ENCODE measurements at places on chromosomes 2 and 18.

- DNase-seq, result no peak
Observed at GRCh38 chr18:23756590-23757436, 67.6 kb downstream of the LAMA3 start.

DNA sequence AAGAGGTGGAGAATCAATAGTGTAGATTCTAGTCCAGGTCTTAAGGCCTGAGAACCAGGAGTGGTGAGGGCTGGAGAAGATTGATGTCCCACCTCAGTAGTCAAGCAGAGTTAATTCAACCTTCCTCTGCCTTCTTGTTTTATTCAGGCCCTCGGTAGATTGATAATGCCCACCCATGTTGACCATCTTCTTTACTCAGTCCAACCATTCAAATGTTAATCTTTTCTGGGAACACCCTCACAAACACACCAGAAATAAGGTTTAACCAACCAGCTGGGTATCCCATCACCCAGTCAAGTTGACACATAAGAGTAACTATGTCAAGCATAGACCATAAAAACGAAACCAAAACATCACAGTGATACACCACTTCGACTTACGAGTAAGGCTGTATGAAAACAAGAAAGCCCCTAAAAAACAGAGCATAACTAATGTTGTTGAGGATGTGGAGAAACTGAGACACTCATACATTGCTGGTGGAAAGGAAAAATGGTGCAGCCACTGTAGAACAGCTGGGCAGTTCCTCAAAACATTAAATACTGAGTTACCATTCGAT is 57.5 kb downstream of the SLC35F5 start:
- no peak for DNase-seq

DNA sequence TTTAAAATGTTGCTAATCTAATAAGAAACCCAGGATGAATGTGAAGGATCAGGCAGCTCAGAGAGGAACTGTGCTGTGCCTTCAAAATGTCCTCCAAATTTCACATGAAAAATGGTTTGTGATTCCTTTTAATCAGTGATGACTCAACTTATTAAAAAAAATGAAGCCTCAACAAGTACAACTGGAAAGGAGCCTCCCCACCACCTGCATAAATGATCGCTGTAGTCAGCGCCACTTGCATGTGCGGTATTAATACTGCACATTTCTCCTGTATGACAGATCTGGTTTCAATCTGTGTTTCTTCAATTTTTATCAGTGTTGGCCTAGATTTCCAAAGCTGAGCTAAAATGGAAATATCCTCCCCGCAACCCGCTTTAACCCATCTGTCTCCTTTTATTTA is 115.0 kb upstream of the TMEM200C start:
- DNase-seq, result no peak

GRCh38 chr2:7738596-7738995 is 821.4 kb downstream of the RNF144A start:
- no peak for DNase-seq

DNA sequence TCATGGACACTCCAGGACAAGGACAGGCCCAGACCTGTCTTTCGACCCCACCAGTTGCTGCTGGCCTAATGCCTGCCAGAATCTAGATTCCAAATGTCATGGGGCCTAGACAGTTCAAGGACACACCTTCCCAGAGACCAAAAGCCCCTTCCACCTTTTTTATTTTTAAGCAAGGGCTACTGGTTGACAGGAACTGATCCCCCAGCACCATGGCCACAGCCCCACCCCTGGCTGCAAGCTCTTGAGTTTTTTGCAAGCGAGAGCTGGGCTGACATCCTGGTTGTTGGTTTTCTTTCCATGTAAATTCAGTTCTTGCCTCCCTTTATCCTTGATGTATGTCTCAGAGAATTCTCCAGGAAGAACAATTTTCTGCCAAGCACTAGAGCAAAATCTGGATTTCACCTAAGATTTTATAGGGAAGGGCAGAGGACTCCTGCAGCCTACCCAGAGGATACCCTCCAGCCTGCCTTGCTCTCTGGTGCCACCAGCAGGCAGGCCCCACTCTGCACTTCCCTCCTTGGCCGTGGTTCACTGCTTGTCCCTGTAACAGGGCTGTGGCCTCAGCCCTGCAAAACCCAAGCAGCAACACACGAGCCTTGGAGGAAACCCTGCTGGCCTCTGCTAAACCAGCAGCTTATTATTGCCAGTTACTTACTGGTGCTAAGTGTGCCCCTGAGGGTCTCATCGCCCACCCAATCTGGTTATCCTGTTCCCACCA is 97.7 kb downstream of the TWIST2 start:
- no peak for DNase-seq

DNA sequence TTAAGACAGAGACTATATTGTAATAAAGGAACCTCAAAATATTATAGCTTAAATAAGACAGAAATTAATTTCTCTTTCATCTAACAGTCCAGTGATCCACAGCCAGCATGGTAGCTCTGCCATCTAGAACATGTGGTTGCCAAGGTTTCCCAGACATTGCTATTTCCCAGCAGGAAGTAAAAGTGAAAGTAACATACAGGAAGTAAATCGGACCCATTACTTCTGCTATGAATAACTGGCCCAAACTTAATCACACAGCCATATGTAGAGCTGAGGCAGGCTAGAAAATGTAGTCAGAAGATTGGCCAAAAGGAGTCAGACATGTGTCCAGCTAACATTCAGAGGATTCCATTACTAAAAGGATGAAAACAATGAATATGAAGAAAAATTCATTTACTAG is 71.0 kb downstream of the NOL4 start:
- no peak for DNase-seq

DNA sequence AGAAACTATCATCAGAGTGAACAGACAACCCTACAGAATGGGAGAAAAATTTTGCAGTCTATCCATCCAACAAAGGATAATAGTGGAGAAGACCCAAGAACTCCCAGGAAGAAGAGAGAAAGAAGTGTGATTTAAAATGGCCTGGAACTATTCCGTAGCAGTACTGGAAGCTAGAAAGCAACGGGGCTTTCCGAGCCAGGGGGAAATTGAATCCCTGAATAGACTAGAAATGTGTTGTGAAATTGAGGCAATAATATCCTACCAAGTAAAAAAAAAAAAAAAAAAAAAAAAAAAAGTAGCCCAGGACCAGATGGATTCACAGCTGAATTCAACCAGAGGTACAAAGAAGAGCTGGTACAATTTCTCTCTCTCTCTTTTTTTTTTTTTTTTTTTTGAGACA is 69.3 kb downstream of the FARP2 start:
- no peak for DNase-seq

GRCh38 chr18:51154431-51155063 is 42.9 kb downstream of the MEX3C start:
- DNase-seq, result no peak

- DNase-seq, result no peak
Observed at GRCh38 chr2:201939453-201939941, 94.2 kb upstream of the FZD7 start.

- DNase-seq, result no peak
Observed at GRCh38 chr2:121288454-121289231, 3.6 kb upstream of the TFCP2L1 start.

- DNase-seq, result no peak
Observed at GRCh38 chr2:156405586-156405985, 30.6 kb upstream of the GPD2 start.

- no peak for DNase-seq
Observed at GRCh38 chr2:72985891-72986683, 68.8 kb downstream of the EMX1 start.

GRCh38 chr2:86249176-86249575 is 49.9 kb downstream of the MRPL35 start:
- no peak for DNase-seq

- no peak for DNase-seq
Observed at GRCh38 chr2:170176212-170176611, 1.7 kb upstream of the MYO3B start.

DNA sequence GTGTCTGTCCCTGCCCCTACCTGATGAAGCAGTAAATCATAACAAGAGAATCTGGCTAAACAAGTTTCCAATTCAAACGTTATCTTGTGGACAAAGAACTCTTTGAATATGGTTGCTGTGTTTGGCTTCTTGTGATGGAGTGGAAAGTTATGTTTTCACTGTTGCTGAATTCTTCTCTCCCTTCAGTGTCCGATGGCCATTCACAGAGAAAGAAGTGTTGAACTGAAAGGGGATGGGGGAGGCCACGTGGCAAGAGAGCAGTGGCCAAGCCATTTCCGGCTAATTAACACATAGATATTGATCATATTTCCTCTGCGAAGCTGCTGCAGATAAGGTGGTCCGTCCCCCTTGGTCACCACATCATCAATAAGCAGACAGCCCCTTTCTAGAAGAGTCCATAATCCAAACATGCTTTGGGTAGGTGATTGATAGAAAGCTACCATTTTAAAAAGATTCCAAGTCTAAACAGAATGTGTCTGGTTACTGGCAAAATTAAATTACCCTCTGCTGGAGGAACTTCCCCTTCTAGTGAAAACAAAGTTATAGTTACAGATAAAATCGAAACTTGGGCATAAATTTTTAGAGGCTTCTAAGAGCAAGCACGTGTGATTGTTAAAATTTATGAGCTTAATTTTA is 36.9 kb upstream of the FZD7 start:
- DNase-seq, result no peak

DNA sequence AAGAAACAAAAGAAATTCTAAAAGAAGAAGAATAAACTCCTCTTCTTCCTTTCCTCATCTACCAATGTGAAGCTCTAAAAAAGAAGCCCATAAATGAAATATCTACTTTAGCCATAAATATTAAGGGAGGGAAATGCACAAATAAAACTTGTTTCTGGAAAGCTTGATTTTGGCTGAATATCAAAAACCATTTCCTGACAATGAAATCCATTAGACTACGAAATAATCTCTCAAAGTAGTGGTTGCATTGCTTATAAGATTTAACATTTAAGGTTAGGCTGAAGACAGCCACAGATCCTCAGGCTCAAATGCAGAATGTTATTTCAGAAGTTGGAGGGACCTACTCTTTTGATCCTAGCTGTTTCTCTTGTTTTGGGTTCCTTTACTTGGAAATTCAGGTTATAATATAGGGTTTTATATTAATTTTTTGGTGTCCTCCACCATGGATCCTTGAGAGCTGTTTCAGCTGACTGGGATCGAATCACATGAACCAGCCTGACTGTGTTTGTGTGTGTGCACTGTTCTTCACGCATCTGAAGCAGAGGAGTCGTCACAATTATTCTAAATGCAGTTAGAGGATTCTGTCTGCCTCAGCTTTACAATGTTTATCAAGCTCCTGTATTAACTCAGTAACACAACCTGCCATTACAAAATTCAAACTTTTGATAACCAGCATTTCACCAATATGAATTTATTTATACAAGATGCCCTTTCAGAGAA is 474.8 kb downstream of the ARHGAP15 start:
- DNase-seq, result no peak

DNA sequence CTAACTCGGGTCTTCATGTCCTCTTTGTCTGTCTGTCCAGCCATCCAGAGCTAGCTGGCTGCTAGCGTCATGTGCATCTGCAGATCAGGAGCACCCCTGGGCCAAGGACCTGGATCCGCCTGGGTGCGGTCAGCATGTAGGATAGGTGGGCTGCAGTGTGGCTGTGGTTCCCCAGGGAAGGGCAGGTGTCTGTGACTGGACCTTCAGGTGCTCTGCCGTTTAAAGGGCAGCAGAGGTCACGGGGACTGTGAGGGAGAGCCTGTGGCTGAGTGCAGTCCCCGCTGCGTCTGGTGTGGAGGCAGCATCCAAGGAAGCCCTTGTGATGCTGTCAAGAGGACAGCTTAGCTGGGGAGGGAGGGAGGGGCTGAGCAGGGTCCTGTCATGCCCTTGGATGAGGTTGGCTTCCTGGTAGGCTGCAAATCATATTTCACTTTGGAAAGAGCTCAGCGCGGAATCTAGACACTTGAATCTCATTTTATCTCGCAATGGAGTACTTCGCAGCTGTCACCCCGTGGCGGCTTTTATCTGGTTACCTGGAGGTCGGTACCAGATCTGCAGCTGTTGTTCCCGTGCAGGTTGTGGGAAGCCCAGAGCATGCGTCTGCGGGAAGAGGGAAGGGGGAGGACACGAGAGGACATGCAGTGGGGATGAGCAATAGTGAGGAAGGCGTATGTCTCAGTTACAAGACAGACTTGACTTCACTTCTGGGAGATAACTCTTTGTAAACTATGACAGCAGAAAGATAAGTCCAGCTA is 5.9 kb upstream of the RALB start:
- no peak for DNase-seq

- no peak for DNase-seq
Observed at GRCh38 chr2:46308081-46308480, 10.9 kb downstream of the EPAS1 start.

DNA sequence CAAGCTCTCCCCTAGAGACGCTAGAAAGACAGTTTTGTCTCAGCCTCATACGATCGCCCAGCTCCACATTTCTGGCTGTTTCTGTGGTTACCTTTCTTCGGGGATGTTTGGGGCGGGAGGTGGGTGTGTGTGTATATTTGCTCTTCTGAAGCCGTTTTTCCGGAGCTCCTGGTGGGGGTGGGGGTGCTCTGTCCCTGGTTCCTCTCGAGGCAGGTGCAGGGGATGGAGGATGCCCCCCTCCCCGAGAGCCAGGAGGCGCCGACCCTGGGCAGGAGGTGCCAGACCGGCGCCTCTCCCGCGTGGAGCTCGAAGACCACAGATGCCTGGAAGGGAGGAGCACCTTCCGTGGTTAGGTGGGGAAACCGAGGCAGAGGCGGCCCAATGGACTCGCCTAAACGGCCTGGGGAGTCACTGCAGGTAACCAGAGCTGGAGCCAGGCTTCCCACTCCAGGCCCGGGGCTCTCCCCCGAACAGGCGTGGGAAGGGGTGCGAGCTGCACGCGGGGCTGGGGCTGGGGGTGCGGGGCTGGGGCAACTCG is 694 bp upstream of the HPCAL1 start:
- no peak for DNase-seq

GRCh38 chr2:77839102-77839501 is 316.9 kb upstream of the LRRTM4 start:
- DNase-seq, result no peak

DNA sequence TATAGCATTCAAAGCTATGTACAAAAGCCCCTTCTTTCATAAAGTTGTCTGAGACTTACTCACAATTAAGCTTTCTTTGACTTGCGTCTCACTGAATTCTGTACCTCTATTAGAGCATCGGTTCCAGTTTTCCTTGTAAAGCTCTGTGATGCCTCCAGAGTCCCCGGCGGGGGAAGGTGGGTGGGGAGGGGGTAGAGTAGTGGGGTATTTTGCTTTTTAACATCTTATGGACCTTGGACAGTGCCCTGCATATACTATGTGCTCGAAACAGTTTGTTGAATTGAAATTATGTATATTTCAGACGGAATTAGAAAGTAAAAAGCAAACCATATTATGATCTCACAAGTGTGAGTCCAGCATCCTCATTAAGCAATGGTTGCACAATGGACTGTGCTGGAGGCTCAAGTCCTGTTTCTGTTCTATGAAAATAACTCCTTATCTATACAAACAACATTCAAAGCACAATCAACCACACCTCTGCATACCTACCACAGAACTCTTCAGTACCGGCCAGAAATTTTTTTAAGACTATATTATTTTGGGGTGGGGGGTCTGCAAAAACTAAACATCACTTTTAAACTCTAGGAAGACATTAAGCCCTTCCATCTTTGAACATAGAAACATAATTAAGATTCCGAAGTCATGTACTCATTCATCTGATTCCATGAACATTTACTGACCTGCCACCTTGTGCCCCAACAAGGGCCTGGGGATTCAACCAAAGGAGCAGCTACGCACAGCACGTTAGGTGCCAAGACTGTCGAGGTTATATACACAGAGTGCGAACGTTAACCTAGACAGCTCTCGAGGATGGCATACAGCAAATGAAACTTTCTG is 908 bp downstream of the STAT1 start:
- DNase-seq, result no peak

GRCh38 chr2:112003576-112004252 is 51.4 kb upstream of the TMEM87B start:
- no peak for DNase-seq

GRCh38 chr2:186319105-186319504 is 167.0 kb upstream of the ZC3H15 start:
- no peak for DNase-seq

All from activated CD4-positive, alpha-beta T cell treated with anti-CD3 and anti-CD28 coated beads, Interleukin-2, amount 50 U/mL, for 4 hours (primary cell).